ENCODE measurements at places on chromosomes 2 and 18.

DNA sequence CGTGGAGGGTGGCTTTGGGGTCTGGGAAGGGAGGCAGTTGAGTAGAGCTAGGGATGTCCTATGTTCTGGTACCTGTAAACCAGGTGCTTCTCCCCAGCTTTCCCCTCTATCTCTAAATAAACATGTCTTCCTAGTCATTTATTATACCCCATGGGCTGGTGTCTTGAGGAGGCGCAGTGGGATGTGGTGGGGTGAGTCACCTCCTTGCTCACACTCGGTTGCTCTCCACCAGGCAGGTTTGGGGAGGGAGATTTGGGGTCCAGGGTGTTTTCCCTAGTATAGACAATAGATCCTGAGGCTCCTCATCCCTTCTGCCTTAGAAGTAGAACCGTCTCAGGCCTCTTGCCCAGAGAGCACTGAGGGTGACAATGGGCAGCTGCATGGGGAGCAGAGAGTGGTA, 5.1 kb downstream of the PSD4 start:
- DNase-seq, result no peak

GRCh38 chr2:70181363-70181956, 9.4 kb downstream of the C2orf42 start:
- no peak for DNase-seq

GRCh38 chr2:183389546-183390080, 265.4 kb downstream of the NUP35 start:
- DNase-seq, result no peak

DNA sequence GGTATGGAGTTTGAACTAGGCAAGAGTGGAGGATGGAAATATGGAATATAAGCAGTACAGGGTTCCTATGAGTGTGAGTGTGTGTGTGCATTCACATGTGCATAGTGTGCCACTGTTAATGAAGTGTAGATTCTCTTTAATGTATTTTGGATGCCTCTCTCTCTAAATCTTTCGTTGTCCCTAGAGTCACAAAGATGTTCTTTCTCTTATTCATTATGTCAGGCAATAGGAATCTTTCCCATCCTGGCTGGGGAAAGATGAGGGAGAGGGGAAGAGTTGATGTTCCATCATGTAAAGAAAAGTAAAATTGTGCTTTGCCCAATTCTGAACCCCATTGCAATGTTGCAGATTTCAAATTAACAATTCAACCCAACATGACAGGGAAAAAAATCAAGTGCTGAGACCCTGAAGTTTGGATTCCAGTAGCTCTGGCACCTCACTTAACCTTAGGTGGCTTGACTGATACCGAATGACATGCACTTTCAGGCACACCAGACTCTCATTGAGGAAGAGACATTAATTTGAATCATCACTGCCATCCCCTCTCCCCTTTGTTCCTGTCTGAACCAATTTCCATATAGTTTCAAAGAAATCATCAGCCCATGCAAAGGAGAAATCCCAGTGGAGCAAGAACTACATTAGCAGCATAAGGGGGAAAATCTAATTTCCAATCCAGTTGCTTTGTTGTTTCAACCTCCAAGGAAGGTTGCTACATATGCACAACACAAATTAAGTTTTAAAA, 28.0 kb downstream of the KLF7 start:
- DNase-seq, result no peak

DNA sequence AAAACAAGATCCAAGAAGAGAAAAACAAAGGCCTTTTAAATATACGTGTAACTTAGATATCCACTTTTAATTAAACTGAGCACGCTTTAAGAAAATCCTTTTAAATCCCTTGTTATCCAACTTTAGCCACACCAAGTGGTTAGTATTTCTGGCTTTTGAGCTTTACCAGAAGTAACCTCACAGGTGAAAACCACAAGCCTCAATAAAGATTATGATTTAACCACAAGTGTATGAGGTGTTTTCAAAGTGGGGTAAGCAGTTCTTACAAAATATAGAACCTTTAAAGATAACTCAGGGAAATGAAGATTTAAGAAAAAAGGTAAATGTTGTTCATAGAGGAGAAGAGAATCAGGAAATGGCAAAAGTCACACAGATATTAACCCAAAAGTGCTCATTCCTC, 58.4 kb upstream of the CDCA7 start:
- DNase-seq, result no peak

DNA sequence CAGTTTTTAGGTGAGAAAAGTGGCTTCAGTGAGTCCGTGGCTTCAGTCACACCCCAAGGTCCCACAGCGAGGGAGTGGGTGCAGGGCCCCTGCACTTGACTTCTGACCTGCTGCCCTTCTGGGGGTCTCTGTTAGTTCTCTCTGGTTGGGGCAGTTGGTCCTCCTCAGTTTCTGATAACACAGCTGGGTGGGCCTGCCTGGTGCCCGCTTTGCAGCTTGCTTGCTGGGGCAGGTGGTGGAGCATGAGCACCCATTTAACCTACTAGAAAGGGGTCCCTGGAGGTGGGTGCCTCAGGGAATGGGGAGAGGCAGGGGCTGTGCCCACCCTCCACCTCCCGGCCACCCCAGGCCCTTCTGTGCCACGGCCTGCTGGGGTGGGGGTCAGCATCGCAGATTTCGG, 83.2 kb downstream of the ASB1 start:
- DNase-seq, result no peak

- no peak for DNase-seq
These were observed 219.8 kb downstream of the GLI2 start for GRCh38 chr2:120955427-120955826.

- DNase-seq, result no peak
These were observed 204.8 kb downstream of the HDAC4 start for GRCh38 chr2:239195992-239196391.

Measured in left ventricle myocardium superior (tissue), 1 donor.